Effector memory CD4-positive, alpha-beta T cell (primary cell): ENCODE measurements at places on chromosomes 6 and 20.

- H3K27me3 ChIP-seq = no peaks in the 10 kb centered on the region
- no peak overlapping the region for H3K27ac ChIP-seq
- no peaks in the 10 kb centered on the region for H3K36me3 ChIP-seq
These were observed 190.3 kb downstream of the ZDHHC14 start for GRCh38 chr6:157571269-157571668.

GRCh38 chr20:50338479-50339391 is 148.1 kb downstream of the CEBPB start:
- H3K4me1 ChIP-seq = peaks cover 16% of the 10 kb centered on the region
- DNase-seq = no peak
- no peaks in the 10 kb centered on the region for H3K27me3 ChIP-seq
- H3K4me3 ChIP-seq = peak overlapping the region; percentile 39

GRCh38 chr6:101083533-101084175 is 202.5 kb upstream of the ASCC3 start:
- no peaks in the 10 kb centered on the region for H3K27me3 ChIP-seq
- H3K27ac ChIP-seq = no peak overlapping the region
- H3K36me3 ChIP-seq = no peaks in the 10 kb centered on the region
- no peaks in the 10 kb centered on the region for H3K4me1 ChIP-seq
- DNase-seq = no peak
- no peak overlapping the region for H3K4me3 ChIP-seq

GRCh38 chr6:130779658-130780033 is 47.6 kb upstream of the SMLR1 start:
- no peaks in the 10 kb centered on the region for H3K4me1 ChIP-seq
- no peak for DNase-seq
- no peak overlapping the region for H3K27ac ChIP-seq
- H3K4me3 ChIP-seq = no peak overlapping the region
- no peaks in the 10 kb centered on the region for H3K27me3 ChIP-seq

GRCh38 chr20:38168791-38169589 is 3.9 kb upstream of the TGM2 start:
- no peaks in the 10 kb centered on the region for H3K36me3 ChIP-seq
- peaks cover 5% of the 10 kb centered on the region for H3K4me1 ChIP-seq
- H3K4me3 ChIP-seq = no peak overlapping the region
- no peaks in the 10 kb centered on the region for H3K27me3 ChIP-seq
- DNase-seq = no peak
- H3K27ac ChIP-seq = no peak overlapping the region

DNA sequence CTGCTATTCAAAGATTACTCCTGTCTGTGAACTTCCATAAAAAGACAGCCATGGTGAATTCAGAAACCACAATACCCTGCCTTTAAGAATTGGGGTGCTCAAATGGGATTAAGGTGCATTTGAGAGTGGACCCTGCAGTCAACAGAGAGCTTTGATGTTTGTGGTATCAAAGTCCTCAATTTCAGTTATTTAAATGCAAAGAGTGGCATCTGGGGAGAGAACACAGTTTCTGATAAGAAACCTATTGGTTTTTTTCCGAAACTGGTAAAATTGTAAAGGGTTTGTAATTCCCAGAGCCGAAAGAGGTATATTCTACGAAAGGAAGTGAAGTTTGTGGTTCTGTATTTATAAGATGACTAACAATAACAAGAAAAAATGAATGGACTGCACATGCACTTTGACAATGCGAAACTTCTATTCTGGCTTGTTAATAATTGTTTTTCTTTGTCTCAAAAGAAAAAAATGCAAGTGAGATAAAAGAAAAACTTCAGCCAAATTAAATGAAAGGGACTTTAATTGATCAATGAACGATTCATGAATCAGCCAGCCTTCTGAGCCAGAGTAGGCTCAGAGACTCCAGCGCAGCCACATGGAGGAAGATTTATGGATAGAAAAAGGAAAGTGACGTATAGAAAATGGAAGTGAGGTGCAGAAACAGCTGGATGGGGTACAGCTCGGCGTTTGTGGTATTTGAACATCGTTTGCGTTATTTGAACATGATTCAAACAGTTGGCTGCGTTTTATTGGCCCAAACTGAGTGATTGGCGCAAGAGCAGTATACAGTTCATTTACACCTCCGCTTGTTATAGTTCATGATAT is 70.5 kb upstream of the DUSP22 start:
- H3K4me1 ChIP-seq = peaks cover 12% of the 10 kb centered on the region
- H3K27ac ChIP-seq = no peak overlapping the region
- no peaks in the 10 kb centered on the region for H3K36me3 ChIP-seq
- no peaks in the 10 kb centered on the region for H3K27me3 ChIP-seq

DNA sequence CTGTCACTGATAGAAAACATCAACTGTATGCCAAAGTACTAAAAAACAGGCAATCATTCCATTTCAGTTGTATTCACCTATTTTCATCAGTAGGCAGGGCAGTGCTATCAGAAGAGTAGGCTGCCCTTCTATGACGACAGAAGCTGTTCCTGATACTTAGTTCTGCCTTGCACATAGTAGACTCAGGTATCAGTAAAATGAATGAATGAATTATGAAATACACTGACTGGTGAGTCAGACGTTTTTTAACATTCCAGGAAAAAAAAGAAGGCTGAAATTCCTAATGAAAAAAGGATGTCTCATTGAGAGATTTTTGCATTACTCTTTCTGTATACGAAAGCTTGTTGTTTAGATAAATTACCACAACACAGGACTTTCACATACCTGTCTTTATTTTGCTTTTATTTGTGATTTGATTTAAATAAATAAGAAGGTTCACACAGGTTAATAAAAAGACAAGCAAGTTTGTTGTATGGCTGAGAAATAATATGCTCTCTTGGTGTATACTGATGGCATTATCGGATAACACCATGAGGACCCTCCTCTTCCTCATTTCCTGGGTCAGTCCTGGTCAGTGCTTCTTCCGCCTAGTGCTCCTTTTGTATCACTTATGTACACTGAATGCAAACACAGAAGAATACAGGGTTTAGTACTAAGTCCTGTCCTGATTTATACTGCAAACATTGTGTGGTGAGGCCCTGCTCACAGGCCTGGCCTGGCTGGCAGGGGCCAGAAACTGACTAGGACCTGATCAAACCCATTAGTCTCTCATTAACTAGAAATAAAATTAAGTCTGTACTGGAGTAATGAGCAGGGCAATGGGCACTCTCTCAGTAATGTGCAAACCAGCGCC is 39.4 kb upstream of the SPDEF start:
- H3K27ac ChIP-seq = no peak overlapping the region
- no peaks in the 10 kb centered on the region for H3K4me1 ChIP-seq
- H3K36me3 ChIP-seq = no peaks in the 10 kb centered on the region
- DNase-seq = no peak
- no peak overlapping the region for H3K4me3 ChIP-seq
